ENCODE measurements at places on chromosomes 7 and 10.

DNA sequence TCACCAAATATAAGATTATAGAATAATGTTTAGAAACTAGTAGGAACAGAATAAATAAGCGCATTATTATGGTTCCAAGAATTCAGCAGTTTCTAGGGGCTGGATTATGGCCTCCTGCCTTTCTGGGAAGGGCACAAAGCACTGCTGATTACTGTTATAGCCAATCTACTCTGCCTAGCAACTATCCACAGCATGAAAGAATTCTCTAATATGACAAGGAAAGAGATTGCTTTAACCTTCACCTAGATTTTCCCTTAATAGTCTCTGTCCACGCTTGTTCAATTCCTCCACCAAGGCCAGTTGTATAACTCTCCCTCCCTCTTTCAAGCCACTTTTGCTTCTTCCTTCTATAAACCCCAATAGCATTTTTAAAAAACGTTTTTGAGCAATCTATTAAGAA lies 1033.6 kb upstream of the LRRTM3 start:
- H3K36me3 ChIP-seq = no peaks in the 10 kb centered on the region
- H3K27ac ChIP-seq = no peak overlapping the region
- no peak overlapping the region for H3K4me3 ChIP-seq
- H3K27me3 ChIP-seq = no peaks in the 10 kb centered on the region

- no peaks in the 10 kb centered on the region for H3K4me1 ChIP-seq
- H3K27ac ChIP-seq = no peak overlapping the region
- H3K27me3 ChIP-seq = no peaks in the 10 kb centered on the region
- no peaks in the 10 kb centered on the region for H3K36me3 ChIP-seq
- no peak overlapping the region for H3K4me3 ChIP-seq
- no peak for DNase-seq
These were observed 345.0 kb upstream of the PCDH15 start for GRCh38 chr10:55146032-55146431.

- no peaks in the 10 kb centered on the region for H3K36me3 ChIP-seq
- H3K4me3 ChIP-seq = no peak overlapping the region
- H3K4me1 ChIP-seq = no peaks in the 10 kb centered on the region
- H3K27ac ChIP-seq = no peak overlapping the region
- no peak for DNase-seq
These were observed 30.8 kb upstream of the CACNB2 start for GRCh38 chr10:18109341-18109870.

GRCh38 chr10:77099136-77099535 lies 538.5 kb downstream of the KCNMA1 start:
- H3K4me1 ChIP-seq = no peaks in the 10 kb centered on the region
- no peak overlapping the region for H3K4me3 ChIP-seq
- H3K27ac ChIP-seq = no peak overlapping the region
- H3K36me3 ChIP-seq = no peaks in the 10 kb centered on the region
- no peak for DNase-seq

DNA sequence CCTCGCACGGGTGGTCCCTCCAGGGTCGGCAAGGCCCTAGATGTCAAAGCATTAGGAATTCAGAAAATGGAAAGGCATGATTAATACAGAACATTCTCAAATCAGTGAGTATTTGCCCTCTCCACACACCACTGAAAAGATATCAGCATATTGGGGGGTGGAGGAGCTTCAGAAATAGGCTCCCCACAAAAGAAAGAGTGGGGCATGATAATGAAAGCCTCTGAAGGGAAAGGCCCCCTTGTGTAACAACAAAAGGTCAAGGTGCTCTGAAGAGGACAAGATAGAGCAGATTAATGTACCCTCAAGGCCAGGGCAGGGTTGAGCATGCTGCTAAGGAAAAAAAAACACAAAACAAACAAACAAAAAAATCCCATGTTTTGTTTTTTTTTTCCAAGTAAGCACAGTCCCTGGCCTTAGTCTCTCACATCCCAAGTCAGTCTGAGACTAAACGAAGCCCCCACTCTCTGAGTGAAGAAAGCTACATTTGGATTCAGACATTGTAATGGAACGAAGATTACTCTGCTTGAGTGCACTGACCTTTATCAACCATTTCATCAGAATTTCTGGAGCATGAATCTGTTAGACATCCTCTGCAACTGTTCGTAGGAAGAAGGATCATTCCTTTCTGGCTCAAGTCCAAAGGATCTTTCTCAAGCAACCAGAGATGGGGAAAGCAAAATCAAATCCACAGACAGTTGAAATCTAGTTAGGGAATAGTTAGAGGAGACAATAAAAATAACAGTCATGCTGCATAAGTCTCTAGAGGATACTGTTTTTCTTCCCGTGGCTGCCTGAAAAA lies 27.4 kb upstream of the DGKI start:
- H3K4me3 ChIP-seq = no peak overlapping the region
- no peak for DNase-seq
- no peak overlapping the region for H3K27ac ChIP-seq
- H3K4me1 ChIP-seq = peaks cover 3% of the 10 kb centered on the region

GRCh38 chr7:45574669-45575500 lies 717 bp downstream of the ADCY1 start:
- H3K4me3 ChIP-seq = peak overlapping the region; percentile 50
- no peak for DNase-seq
- no peak overlapping the region for H3K27ac ChIP-seq
- H3K36me3 ChIP-seq = no peaks in the 10 kb centered on the region
- peaks cover 8% of the 10 kb centered on the region for H3K4me1 ChIP-seq

GRCh38 chr7:135977742-135978066 lies 545 bp upstream of the MTPN start:
- H3K4me1 ChIP-seq = peaks cover 54% of the 10 kb centered on the region
- H3K4me3 ChIP-seq = peak overlapping the region; percentile 98
- H3K27me3 ChIP-seq = no peaks in the 10 kb centered on the region
- no peak for DNase-seq

GRCh38 chr10:89339875-89340274 lies 12.1 kb downstream of the IFIT3 start:
- no peak overlapping the region for H3K4me3 ChIP-seq
- peaks cover 10% of the 10 kb centered on the region for H3K4me1 ChIP-seq
- peaks cover 37% of the 10 kb centered on the region for H3K36me3 ChIP-seq
- DNase-seq = no peak
- H3K27ac ChIP-seq = no peak overlapping the region

DNA sequence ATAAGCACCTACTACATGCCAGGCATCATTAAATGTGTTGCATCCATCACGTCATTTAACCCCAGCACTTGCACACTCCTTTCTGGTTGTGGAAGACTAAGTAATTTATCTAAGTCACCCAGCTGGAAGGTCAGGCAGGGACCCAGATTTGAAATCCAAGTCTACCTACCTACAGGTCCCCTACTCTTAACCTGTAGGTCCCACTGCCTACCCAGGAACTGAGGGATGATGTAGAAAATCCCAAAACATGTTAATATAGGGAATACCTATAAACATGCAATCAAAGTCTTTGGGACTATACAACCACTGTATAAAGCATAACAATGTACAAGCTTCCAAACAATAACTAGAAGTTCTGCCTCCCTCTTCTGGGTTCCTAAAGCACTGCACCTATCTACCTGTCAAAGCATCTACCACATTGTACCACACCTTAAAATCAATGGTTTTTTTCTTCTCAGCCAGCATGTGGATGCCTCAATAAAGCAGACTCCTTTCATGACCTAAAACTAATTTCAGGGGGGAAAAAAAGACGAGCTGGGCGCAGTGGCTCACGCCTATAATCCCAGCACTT lies 5.6 kb downstream of the IL6 start:
- H3K4me3 ChIP-seq = no peak overlapping the region
- no peaks in the 10 kb centered on the region for H3K36me3 ChIP-seq
- no peak overlapping the region for H3K27ac ChIP-seq
- no peak for DNase-seq
- H3K27me3 ChIP-seq = no peaks in the 10 kb centered on the region

DNA sequence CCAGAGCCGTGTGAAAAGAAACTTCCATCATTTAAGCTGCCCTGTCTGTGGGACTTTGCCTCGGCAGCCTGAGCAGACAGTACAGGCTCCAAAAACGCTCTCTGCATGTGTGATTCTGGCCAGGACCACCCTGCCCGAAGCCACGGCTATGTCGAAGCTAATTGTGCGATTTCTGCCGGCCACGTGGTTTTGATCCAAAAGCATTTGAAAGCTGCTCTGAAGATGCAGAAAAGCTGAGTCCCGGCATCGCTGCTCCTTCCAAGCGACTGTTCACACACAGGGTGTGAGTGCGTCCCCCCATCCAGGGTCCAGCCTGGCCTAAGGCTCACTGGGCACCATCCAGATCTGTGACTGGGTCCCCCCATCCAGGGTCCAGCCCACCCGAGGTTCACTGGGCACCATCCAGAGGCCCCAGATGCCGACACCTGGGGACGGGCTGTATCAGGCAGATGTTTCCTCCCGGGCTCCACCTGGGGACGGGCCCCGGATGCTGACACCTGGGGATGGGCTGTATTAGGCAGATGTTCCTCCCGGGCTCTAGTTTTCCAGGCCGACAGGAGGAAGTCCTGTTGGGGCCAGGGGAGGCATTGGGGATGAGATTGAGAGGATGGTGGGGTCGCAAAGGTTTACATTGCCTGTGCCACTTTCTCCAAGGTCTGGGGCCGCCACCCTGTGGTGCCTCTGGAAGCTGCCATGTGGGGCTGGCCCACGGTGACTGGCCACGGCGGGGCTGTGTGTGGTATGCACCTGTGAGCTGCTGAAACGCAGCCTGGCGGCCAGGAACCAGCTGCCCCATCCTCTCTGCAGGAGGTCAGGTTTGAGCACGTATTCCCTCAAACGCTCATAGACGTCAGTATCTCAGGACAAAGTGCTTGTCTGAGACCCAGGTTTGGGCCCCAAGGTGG lies 527.4 kb downstream of the DNAJB6 start:
- DNase-seq = no peak
- no peaks in the 10 kb centered on the region for H3K27me3 ChIP-seq
- H3K36me3 ChIP-seq = no peaks in the 10 kb centered on the region
- H3K4me1 ChIP-seq = no peaks in the 10 kb centered on the region
- H3K27ac ChIP-seq = no peak overlapping the region
- H3K4me3 ChIP-seq = no peak overlapping the region

DNA sequence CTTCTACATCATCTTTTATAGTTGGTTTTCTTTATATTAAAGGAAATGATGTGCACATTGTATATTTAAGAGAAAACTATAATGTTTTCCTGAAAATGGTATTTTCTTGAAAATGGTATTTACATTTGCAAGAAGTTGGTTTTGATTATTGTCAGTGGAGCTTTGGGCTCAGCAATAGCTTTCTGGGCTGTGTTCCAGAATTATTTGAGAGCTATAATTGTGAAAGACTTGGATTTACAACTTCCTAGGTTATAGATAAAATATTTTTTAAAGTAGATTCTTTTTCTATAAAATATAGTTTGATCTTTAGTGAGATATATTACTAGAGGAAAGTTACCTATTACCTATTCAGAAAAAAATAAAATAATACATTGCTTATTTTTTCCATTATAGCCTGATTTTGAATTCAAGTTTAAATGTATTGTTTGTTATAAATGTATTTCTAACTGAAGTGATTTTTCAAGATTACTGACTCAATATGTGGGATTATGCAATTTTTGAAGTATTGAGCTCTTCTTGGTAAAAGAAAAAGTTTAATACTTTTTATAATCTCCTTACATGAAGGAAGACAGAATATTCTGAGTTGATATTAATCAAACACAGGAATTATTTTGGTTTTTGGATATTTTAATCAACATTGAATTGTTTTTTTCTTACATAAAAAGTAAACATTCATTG lies 20.2 kb downstream of the GNAI1 start:
- no peak for DNase-seq
- H3K27ac ChIP-seq = no peak overlapping the region
- no peaks in the 10 kb centered on the region for H3K27me3 ChIP-seq
- peaks cover 14% of the 10 kb centered on the region for H3K4me1 ChIP-seq
- no peaks in the 10 kb centered on the region for H3K36me3 ChIP-seq

GRCh38 chr7:121633186-121633585 lies 237.1 kb upstream of the FAM3C start:
- no peak overlapping the region for H3K4me3 ChIP-seq
- no peaks in the 10 kb centered on the region for H3K4me1 ChIP-seq
- no peak for DNase-seq
- H3K27ac ChIP-seq = no peak overlapping the region
- no peaks in the 10 kb centered on the region for H3K36me3 ChIP-seq
- H3K27me3 ChIP-seq = no peaks in the 10 kb centered on the region

DNA sequence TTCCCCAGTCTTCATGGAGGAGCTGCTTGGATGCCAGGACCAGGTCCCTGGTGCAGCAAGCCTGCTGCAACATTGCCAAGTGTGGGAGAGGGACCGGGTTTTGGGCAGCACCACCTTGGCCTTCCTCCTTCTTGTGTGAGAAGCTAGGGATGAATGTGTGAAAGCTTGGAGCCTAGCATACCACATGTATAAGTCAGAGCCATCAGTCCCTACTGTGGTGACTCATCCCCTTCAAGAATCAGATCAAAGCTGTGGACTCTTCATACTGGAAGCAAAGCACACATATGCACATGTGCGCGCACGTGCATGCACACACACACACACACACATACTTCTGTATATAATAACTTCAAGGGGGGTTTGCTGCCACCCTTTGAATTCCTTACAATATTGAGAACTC lies 527.8 kb downstream of the LRMDA start:
- no peaks in the 10 kb centered on the region for H3K36me3 ChIP-seq
- no peak for DNase-seq
- H3K4me3 ChIP-seq = no peak overlapping the region
- no peaks in the 10 kb centered on the region for H3K27me3 ChIP-seq

DNA sequence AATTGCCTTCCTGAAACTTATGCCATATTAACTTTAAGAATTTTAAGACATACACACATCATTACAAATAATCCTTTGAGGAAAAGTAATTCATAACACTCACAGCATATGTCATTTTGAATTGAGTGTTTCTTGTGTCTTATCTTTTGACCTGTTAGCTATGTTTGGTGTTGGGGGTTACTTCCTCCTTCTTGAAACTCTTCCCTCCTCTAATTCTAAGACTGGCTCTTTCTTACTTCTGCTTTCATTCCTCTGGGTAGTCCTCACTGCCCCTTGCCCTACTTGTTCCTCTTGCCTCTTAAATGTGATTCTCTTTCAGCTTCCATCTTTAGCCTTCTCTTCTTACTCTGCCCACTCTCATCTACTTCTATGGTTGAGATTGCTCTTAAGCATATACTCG lies 28.3 kb upstream of the PIP4K2A start:
- no peaks in the 10 kb centered on the region for H3K27me3 ChIP-seq
- no peak overlapping the region for H3K4me3 ChIP-seq
- no peak for DNase-seq

- no peaks in the 10 kb centered on the region for H3K27me3 ChIP-seq
- H3K36me3 ChIP-seq = peaks cover 17% of the 10 kb centered on the region
- no peak overlapping the region for H3K4me3 ChIP-seq
- no peak overlapping the region for H3K27ac ChIP-seq
These were observed 11.7 kb downstream of the C1QL3 start for GRCh38 chr10:16509996-16510395.

DNA sequence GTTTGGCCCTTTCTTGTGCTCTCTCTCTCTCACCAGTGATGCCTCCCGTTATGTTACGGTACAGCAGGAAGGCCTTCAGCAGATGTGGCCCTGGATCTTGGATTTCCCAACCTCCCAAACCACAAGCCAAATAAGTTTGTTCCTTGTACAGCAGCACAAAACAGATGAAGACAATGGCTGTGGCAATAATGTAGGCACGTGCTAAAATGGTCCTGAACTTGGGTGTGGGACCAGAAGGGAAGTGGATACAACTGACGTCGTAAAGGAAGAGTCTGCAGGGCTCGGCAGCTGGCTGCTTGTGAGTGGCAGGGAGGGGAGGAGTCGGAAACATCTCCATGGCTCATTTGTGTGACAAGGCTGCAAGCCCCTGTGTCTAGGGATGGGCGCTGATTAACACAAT lies 26.8 kb downstream of the PROSER2 start:
- peaks cover 22% of the 10 kb centered on the region for H3K36me3 ChIP-seq
- no peak overlapping the region for H3K4me3 ChIP-seq
- no peak overlapping the region for H3K27ac ChIP-seq
- DNase-seq = peak; percentile 45

GRCh38 chr10:21516242-21517131 lies 9.0 kb downstream of the SKIDA1 start:
- peaks cover 58% of the 10 kb centered on the region for H3K27me3 ChIP-seq
- H3K27ac ChIP-seq = peak overlapping the region; percentile 38
- H3K36me3 ChIP-seq = no peaks in the 10 kb centered on the region
- H3K4me1 ChIP-seq = peaks cover 15% of the 10 kb centered on the region
- peak overlapping the region; percentile 60 for H3K4me3 ChIP-seq
- peak; percentile 84 for DNase-seq

Data from upper lobe of right lung (tissue), 1 donor.